ENCODE measurements at places on chromosomes 7 and 10.

GRCh38 chr7:154865984-154866685 is 136.8 kb downstream of the PAXIP1 start:
- no peak for DNase-seq

DNA sequence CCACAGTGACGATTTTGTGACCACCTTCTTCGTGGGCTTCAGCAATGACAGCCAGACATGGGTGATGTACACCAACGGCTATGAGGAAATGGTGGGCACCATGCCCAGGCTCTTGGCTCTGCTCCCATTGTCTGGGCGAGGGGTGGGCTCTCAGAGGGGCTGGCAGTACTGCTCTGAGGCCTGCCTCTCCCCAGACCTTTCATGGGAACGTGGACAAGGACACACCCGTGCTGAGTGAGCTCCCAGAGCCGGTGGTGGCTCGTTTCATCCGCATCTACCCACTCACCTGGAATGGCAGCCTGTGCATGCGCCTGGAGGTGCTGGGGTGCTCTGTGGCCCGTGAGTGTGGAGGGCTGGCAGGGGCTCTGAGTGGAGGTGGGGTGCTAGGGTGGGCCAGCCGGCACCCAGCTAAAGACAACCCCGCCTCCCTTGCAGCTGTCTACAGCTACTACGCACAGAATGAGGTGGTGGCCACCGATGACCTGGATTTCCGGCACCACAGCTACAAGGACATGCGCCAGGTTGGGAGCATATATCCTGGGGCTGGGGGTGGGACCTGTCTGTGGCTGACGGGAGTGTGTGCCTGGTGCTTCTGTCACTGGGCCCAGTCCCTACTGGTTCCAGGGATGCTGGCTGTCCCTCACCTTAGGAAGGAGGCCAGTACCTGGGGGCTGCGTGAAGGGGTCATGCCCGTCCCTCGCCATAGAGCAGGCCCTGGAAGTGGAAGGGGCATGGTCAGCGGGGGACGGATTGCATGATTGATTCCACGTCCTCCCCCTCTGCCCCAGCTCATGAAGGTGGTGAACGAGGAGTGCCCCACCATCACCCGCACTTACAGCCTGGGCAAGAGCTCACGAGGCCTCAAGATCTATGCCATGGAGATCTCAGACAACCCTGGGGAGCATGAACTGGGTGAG is 6.8 kb downstream of the AEBP1 start:
- no peak for DNase-seq

DNA sequence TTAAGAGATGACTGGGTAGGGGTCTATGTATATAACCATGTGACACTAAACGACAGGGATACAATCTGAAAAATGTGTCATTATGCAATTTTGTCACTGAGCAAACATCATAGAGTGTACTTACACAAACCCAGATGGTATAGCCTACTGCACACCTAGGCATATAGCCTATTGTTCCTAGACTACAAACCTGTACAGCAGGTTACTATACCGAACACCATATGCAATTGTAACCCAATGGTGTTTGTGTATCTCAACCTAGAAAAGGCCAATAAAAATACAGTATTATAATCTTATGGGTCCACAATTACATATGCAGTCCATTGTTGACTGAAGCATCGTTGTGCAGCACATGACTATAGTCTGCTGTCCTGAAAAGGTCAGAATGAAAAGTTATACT is 22.9 kb downstream of the STRIP2 start:
- no peak for DNase-seq

DNA sequence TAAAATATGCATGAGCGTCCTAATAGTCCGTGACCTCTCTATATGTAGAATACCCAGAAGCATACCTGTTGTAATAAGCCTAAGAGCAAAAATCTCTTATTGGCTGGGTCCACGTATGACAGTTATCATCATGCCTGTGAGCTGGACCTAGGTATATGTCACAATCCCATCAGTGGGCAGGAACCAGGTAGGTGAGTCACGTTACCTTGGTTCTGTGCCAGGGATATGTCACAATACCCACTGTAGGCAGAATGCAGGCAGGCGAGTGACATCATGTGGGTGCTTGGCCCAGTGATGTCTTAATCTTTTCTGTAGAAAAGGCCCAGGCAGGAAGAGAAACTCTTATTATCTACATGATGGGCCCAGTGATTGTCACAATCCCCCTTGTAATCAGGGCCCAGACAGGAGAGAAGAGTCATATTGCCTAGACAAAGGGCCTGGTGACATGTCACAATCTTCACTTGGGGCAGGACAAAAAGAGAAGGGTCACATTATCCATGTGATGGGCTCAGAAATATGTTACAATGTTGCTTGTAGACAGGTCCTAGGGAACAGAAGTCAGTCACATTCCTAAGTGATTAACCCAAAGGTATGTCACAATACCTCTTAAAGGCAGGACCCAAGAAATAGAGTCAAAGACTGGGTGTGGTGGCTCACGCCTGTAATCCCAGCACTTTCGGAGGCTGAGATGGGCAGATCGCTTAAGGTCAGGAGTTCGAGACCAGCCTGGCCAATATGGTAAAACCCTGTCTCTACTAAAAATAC is 12.9 kb upstream of the ZNF736 start:
- no peak for DNase-seq

- no peak for DNase-seq
Measured at GRCh38 chr10:11906714-11907113, 83.6 kb downstream of the PROSER2 start.
